ENCODE measurements at places on chromosomes 3 and 15. TPM values are rescaled to one million over a fixed set of nuclear protein-coding genes. Genes with fewer than 3 reads are reported as not detected.

CD86 gene
- total RNA-seq: not detected

MAP6D1 gene
- 1.9 TPM for total RNA-seq

DNA sequence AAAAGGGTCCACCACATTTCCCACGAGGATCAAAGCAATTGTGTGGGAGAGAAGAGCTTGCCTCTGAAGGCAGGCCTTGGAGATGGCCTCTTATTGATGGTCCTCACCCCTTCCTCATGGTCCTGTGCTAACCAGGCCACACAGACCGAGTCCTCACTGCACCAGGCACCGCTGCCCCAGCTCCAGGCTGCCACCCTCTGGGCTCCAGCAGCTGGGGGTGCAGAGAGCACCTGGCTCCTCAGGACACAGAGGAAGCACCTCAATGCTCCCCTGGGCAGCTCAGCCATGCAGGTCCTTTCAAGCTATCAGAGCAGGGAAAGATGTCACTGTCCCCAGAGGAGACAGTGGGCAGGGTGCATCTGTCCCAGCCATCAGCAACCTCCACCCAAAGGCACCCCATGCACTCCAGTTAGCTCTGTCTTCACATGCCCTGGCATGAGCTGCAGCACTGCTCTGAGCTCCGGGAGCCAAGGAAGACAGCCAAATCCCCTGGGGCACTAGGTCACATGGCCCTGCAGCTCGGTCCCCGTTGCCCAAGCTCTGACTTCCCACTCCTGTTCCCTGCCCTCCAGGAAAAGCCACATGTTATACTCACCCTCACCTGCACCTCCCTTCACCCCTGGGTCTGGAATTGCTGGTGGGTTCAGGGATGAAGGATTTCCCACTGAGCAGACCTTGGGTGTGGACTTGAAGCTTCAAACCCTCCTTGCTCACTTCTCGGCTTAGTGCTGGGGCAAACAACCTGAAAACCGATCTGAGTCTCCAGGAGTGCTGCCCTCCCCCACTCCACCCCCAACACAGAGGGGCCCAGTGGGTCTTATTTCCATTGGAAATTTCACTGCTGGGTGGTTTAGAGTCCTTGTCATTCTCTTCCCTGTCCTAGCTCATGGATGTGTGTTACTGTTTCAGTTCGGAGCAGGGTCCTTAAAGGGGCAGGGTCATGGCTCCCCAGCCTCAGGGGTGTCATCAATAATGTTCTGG is 32.6 kb downstream of the ALS2CL start:
- no peak overlapping the region for H3K4me3 ChIP-seq
- DNase-seq: no peak
- no peaks in the 10 kb centered on the region for H3K27me3 ChIP-seq

DNA sequence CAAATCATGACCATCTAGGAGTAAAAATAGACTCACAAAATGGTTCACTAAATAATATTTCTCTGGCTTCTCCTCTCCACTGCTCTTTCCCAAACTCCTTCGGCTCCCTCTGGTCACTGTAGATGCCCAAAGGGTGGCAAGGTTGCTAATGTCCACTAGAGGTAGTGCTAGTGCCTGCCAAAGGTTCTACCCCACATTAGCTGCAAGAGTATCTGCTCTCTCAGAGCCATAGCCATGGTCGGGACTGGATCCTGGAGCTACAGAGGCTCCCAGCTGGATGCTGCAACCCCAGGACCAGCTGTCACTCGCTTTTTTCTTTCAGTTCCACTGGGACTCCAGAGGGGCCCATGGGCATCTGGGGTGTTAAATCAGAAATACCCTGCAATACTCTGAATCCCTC is 8.5 kb downstream of the HTR3D start:
- no peak overlapping the region for H3K27ac ChIP-seq
- no peak for DNase-seq
- no peak overlapping the region for H3K4me3 ChIP-seq
- H3K36me3 ChIP-seq: no peaks in the 10 kb centered on the region

- H3K4me3 ChIP-seq: no peak overlapping the region
- H3K4me1 ChIP-seq: no peaks in the 10 kb centered on the region
- no peaks in the 10 kb centered on the region for H3K36me3 ChIP-seq
- no peak overlapping the region for H3K27ac ChIP-seq
Measured at GRCh38 chr3:69699183-69699582, 40.1 kb upstream of the MITF start.

Measured in CD4-positive, CD25-positive, alpha-beta regulatory T cell (primary cell).